ENCODE measurements at places on chromosomes 7 and 10. TPM values are rescaled to one million over a fixed set of nuclear protein-coding genes. Genes with fewer than 3 reads are reported as not detected.

- no peaks in the 10 kb centered on the region for H3K27me3 ChIP-seq
- H3K4me1 ChIP-seq = peaks cover 22% of the 10 kb centered on the region
- H3K36me3 ChIP-seq = no peaks in the 10 kb centered on the region
- no peak overlapping the region for H3K4me3 ChIP-seq
- no peak for DNase-seq
These were observed 7.7 kb downstream of the SLC37A3 start for GRCh38 chr7:140390466-140391190.

OR9A2 gene
- not detected for total RNA-seq

DNA sequence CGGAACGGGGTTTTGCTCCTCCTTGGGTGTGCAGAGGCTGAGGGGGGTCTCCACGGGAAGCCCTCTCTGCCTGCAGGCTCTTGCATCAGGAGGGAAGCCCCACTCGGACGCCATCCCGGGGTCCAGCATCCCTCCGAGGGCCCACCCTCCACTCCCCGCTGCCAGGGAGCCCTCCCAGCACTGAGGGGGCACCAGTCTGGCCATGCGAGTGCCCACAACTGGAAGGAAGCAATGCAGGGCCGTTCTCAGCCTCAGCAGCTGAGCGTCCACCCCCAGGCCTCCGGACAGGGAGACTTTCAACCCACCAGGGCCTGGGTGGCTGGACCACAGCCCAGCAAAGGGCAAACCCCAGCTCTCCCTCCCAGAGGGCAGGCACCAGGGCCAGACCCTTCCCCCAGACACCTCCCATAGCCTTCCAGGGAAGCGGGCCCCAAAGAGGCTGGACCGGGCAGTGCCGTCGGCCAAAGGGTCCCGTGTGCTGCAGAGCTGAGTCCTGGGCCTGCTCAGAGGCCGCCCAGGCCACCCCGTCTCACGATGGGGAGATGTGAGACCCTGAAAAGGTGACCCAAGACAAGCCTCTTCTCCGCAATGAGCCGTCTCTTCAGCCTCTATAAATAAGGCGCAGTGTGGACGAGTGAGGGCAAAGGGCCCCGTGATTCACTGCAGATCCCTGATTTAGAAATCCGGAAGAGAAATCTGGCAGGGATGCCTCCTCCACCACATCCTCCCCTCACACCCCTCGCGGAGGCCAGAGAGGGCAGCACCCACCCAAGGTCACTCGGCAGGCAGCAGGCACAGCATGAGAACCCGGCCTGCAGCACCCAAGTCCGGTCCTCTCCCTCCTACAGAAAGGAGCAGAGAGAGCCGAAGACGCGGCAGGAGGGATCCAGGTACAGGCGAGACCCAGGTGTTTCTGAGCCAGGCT, 81.9 kb upstream of the DNAAF5 start:
- no peaks in the 10 kb centered on the region for H3K36me3 ChIP-seq
- H3K27ac ChIP-seq = no peak overlapping the region
- H3K27me3 ChIP-seq = no peaks in the 10 kb centered on the region
- H3K4me1 ChIP-seq = no peaks in the 10 kb centered on the region
- no peak overlapping the region for H3K4me3 ChIP-seq

DNA sequence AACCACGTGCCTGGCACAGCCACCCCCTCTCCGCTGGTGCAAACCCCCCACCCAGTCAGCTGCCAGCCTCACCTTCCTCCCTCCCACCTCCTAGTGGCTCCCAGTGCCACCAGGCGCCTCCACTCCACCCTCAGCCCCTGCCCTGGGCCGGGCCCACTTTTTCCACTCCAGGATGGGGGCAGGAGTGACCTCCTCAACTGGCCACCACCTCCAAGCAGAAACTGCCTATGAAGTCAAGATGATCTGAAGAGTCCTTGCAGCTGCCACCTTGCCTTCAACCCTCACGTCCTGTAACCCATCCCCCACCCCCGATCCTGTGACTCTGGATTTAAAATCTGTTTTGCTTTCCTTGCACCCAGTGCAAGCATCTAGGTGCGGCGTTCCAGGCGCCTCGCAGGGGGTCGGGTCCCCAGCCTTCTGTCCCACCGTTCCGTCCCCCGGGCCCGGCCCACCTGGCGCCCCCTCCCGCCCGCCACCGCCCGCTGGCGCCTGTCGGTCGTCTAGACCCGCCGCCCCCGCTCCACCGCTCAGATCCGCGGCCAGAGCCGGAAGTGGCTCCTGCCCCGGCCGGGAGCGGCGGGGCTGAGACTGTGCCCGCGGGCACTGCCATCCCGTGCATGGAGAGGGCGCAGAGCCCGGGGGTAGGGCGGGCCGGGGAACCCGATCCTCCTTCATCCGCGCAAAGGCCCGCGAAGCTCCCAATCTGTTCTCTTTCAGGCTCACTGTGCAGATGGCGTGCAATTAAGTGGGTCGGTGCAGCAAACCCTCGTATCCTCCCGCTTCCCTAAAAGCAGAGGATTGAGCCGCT, 51.2 kb upstream of the GTF2I start:
- H3K36me3 ChIP-seq = no peaks in the 10 kb centered on the region
- no peaks in the 10 kb centered on the region for H3K27me3 ChIP-seq
- no peak overlapping the region for H3K27ac ChIP-seq
- peak overlapping the region; percentile 16 for H3K4me3 ChIP-seq

DNA sequence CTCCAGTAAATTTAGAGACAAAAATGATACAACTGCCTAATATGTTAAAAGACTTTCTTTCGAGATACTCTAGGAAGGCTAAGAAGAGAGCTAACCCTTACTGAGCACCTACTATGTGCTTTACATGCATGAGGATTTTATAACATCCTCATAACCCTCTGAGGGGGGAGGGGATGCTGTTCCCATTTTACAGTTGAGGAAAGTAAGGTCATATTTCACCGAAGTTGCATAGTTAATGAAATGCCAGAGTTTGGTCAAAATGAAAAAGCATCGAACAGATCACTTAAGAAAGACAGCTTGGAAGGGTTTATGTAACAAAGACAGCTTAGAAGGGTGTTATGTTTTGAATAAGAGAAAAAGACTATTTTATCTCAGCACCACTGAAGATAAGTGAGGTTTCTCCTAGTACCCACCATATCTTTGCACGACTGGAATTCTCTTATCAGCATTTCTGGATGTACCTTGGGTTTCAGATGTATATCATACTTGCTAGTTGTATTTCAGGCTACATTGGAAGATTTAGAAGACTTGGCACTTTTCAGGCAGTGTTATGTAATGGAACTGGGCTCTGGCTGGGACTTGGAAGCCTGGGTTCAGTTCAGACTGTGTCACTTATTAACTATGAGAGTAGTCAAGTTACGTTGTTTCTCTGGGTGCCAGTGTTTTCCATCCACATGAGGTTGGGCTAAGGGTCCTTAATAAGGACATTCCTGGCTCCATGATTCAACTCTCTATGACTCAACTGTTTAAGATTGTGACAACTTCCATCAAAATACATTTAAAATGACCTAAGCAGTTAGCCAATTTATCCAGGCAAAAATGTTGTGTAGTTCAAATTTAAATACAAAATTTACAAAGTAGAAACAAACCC, 6.0 kb downstream of the RHOBTB1 start:
- H3K27ac ChIP-seq = no peak overlapping the region
- no peak overlapping the region for H3K4me3 ChIP-seq
- no peak for DNase-seq
- H3K36me3 ChIP-seq = no peaks in the 10 kb centered on the region
- peaks cover 4% of the 10 kb centered on the region for H3K4me1 ChIP-seq

DNA sequence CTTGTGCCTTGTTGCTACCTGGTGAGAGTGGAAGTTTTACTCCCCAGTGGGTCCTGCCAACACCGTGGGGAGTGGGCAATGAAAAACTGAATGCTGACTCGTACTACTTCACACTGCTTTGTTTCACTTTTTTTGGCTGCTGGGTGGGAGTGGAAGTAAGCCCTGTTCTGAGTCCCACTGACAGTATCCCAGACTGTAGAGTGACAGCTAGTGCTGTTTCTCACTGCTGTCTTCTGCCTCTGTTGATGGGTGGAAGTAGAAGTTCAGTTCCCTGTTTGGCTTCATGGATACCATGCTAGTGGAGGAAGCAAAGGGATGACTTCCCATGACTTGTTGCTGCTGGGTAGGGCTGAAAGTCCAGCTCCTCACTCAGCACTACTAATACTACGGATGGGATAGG, 98.4 kb downstream of the STK31 start:
- no peak overlapping the region for H3K4me3 ChIP-seq
- H3K4me1 ChIP-seq = no peaks in the 10 kb centered on the region
- no peaks in the 10 kb centered on the region for H3K27me3 ChIP-seq

DNA sequence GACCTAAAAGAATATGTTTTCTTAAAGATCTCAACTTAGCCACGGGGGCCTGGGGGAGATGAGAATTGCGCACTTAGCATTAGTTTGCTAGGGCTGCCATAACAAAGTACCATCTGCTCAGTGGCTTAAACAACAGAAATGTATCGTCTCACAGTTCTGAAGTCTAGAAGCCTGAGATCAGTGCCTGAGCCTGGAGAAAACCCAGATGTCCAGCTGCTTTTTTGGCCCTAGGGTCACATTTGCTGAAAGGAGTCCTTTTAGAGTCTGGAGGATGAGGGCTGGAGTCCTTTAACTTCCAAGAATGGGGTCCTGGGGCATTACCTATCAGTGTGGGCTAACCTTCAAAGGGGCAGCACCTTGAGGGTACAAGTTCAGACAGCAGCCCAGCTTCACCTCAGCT, 48.2 kb downstream of the SMURF1 start:
- H3K27me3 ChIP-seq = no peaks in the 10 kb centered on the region
- H3K4me3 ChIP-seq = no peak overlapping the region
- no peak overlapping the region for H3K27ac ChIP-seq
- H3K36me3 ChIP-seq = no peaks in the 10 kb centered on the region
- no peak for DNase-seq

DNA sequence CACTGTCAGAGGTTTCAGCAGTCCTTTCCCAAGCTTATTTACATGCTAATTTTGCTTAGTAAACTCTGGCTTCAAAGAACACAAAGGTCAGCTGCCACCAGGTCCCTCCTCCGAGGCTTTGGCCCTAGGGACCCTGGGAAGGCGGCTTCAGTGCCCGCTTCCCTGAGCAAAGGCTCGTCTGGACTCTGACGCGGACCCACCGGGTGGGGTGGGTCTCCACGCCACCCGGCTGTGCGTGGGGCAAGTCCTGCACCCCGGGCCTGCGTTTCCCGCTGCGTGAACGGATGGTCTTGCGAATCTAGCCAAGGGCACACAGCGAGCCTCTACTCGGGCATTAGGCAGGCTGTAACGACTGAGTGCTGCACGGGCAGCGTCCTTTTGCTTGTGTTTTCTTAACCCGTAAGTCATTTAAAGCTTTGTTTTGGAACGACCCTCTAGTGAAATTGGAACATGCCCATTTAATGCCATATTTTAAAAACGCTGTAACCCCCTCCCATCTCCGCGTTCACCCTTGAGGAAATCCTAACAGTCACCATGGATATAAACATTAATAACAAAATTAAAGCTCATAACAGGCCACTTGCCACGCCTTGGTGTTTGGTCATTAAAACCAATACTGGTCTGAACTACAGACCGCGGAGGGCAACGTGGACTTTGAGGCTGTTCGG, 828 bp downstream of the BNIP3 start:
- H3K4me3 ChIP-seq = peak overlapping the region; percentile 52
- H3K36me3 ChIP-seq = no peaks in the 10 kb centered on the region
- H3K4me1 ChIP-seq = peaks cover 13% of the 10 kb centered on the region
- DNase-seq = peak; percentile 34

DNA sequence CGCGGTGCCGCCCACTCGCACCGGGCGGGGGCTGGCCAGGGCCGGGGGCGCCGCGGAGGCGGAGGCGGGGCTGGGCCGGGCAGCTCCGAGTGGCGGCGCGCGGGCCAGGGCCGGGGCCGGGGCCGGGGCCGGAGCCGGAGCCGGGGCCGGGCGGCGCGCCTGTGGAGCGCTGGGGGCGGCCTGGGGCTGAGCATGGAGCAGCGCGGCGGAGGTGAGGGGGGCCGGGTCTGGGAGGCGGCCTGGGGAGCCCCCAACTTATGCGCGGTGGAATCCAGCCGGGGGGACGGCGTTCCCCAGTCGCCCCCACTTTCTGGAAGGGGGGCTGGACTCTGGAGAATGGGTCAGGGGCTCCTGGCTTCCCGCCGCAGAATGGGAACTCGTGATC, at the start of gene LZTS2:
TSS of gene LZTS2 (plus strand) at position 67 of the 385 bp plus-strand sequence. CDS start 2,731 bp downstream, outside the sequence.
- H3K27me3 ChIP-seq = no peaks in the 10 kb centered on the region
- peak within 1 kb of the TSS; percentile 83 for H3K4me3 ChIP-seq
- H3K36me3 ChIP-seq = no peaks in the 10 kb centered on the region
- no peak for DNase-seq

SLC16A9 gene
- total RNA-seq = not detected

GLI3 gene
- total RNA-seq = 4.7 TPM

Measured in natural killer cell (primary cell).